SW480 (cell line): ENCODE measurements at places on chromosomes 1 and 21.

GRCh38 chr1:3788756-3789420 lies 7.4 kb downstream of the LRRC47 start:
- DNase-seq = no peak

DNA sequence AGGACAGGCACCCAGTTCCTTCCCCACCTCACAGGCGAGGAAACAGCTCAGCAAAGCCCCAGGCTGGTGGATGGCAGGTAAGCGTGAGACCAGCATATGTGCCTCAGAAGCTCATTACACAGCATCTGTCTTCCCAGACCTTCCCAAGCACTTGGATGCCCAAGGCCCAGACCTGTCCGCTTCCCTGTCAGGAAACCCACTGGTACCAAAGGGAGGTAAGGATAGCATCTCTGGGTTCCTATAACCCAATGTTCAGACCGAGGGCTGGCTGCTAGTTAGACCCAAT lies 3.3 kb downstream of the POFUT2 start:
- DNase-seq = no peak

GRCh38 chr1:99566290-99567021 lies 79.5 kb upstream of the PALMD start:
- DNase-seq = no peak

- DNase-seq = no peak
These were observed 164.3 kb downstream of the KIF26B start for GRCh38 chr1:245319094-245319493.

GRCh38 chr1:203553496-203553895 lies 59.5 kb downstream of the OPTC start:
- DNase-seq = no peak

- DNase-seq = no peak
These were observed 11.4 kb downstream of the SMAP2 start for GRCh38 chr1:40384887-40385286.

DNA sequence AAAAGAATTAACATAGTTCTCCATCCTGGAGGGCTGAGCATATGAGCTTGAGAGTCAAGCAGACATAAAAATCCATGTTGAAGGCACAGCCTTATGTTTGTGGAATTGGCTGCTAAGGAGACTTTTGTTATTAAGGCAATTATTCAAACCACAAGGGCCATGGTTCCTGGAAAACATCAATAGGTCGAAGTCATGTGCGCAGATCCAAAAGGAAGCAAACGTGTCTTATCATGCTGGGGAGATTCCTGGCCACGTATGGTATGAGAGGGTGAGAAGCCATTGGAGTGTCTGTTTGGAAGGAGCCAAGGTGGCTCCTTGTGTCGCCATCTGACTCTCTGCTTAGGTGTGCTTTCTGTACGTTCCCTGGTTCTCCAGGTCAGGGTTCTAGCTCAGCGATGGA lies 61.8 kb upstream of the COA6 start:
- DNase-seq = no peak

- DNase-seq = no peak
These were observed 1.3 kb downstream of the PRAMEF12 start for GRCh38 chr1:12774801-12775345.

- DNase-seq = no peak
These were observed 36.3 kb upstream of the SLC6A9 start for GRCh38 chr1:44067266-44068250.

GRCh38 chr1:169795687-169796086 lies 980 bp upstream of the METTL18 start:
- no peak for DNase-seq

DNA sequence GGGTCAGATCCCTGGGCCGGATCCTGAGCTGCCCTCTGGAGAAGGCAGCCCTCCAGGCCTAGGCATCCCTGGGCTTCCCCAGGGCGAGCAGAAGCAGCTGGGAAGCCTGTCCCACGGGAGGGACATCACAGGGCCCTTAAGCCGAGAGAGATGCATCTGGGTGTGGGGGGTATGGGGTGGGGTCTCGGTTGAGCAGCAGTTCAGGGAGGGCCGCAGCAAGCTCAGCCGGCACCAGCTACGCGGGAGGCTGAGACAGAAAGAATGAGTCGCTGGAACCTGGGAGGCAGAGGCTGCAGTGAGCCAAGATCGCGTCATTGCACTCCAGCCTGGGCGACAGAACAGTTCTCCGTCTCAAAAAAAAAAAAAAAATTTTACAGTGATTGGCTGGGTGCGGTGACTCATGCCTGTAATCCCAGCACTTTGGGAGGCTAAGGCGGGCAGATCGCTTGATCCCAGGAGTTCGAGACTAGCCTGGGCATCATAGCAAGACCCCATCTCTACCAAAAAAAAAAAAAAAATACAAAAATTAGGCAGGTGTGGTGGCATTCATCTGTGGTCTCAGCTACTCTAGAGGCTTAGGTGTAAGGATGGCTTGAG lies 37.7 kb downstream of the RRP1 start:
- no peak for DNase-seq

- DNase-seq = peak; percentile 84
These were observed 103.9 kb downstream of the EBNA1BP2 start for GRCh38 chr1:43067977-43068751.

DNA sequence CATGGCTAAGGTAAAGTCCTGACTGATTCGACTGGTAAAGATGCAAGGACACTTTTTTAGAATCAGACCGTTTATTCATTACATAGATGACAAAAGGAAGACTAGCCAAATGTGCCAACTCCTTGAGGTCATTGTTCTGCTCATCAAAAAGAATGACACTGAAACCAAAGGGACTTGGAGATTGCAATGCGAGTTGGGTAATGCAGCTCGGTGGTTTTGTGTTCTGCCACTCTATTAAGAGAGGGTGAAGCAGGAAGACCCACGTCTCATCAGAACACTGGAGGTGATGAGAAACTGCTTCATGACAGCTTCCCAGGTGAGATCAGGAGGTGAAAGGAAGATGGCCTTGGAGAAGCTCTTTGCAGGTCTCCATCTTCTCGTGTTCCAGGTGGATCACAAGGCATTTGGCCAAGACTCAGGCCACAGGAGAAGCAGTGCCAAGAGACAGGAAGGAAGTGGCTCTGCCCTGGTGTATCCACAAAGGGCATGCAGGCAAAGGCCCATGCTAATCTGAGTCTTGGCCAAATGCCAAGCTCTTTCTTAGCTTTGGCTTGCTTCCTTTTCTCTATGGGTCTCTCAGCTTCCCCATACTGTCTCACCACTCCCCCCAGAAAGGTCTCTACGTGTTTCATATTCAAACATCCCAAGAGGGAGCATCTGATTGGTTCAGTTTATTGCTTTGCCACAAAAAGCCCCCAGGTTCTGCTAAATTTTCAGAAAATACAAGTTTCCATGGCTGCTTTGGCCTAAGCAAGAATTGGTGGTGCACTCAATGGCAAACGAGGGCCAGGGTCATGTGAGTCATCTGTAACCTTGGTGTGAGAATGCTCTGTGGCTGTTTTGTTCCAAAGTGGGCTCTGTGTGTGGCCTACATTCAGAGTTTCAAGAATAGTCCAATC lies 5.7 kb upstream of the CCT8 start:
- DNase-seq = no peak

- DNase-seq = no peak
These were observed 1.0 kb downstream of the CCDC181 start for GRCh38 chr1:169426174-169426705.

- no peak for DNase-seq
These were observed 394.3 kb upstream of the ADGRL2 start for GRCh38 chr1:81406292-81406999.

GRCh38 chr1:99137554-99138206 lies 126.6 kb upstream of the PLPPR4 start:
- DNase-seq = no peak

DNA sequence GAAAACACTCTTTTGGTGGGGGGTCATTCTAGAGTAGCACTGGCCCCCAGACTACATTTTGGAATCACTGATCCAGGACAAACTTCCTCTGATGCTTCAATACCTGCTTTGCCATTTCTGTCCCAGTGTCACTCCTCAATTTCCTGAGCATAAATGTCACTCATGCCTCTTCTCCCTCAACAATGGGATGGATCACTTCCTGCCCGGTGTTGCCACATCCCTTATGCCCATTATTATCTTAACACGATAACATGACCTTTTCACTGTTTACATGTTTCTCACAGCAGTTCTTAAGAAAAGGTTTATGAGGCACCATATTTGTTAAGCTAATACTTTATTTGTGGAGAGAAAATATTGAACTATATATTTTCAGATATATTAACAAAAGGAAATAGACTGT lies 3.9 kb upstream of the ITLN1 start:
- no peak for DNase-seq

DNA sequence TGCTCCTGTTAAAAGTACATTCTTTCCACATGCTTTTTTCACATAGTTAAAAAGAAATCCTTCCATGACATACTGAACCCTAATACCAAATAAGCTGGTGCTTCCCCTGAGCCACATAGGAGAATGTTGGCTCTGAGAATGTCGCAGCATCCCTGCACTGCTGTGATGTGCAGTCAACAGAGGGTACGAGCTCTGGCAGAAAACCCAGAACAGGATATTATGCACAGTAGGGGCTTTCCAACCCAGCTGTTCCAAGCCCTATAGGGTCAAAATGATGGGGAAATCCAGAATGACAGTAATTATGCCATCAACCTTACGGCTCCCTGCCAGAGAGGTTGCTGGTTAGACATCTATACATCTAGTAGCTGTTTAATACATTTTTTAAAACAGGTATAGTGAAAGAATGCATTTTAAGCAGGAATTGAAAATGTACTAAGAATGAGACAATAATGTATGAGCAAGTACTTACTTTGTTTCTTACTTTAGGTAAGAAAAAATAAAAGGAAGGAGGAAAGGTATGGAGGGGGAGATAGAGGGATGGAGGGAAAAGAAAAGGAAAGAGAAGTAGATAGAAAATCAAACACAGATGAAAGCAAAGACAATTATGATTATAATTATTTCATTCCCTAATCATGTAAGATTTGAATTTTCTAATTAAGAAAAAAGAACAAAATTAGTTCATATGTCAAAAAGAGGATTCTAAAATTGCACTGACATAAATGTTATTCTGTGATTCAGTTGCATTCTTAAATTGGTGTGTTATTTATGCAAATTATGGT lies 126.0 kb downstream of the NR5A2 start:
- DNase-seq = no peak
